ENCODE measurements at places on chromosomes 12 and 14. TPM values are rescaled to one million over a fixed set of nuclear protein-coding genes. Genes with fewer than 3 reads are reported as not detected.

DNA sequence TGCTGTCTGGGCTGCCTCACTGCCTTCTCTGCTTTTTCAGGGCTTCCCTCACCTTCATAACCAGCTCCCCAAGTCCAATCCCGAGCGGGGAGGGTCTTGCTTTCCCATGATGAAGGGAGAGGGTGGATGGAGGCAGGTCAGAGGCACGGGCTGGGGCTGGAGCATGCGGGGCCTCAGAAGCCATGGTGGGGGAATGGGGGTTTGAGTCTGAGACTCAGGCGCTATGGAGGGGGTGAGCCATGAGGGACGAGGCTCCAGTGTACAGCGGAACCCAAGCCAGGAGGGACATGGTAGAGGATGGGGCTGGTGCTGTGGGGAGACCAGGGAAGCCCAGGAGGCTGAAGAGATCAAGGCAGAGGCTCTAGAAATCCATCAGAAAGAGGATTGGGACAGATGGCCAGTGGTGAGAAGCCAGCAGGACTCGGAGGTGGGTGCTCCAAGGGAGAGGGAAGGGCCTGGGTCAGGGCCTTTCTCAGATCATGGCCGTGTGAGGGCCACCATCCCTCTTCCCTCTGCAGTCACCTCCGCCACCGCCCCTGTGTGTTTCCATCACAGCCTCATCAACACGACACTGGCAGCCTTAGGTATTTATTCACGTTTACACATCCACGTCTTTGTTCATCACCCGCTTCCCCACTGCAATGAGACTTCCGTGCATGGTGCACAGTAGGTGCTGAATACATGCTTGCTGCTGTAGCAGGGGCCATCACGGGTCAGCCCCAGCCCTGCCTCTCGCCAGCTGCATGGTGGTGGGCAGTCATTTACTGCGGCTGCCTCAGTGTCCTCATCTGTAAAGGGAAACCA, 144.7 kb downstream of the ADGRD1 start:
- H3K27me3 ChIP-seq: peaks cover 1% of the 10 kb centered on the region
- H3K4me3 ChIP-seq: no peak overlapping the region
- no peak overlapping the region for H3K27ac ChIP-seq
- no peak for DNase-seq
- no peaks in the 10 kb centered on the region for H3K4me1 ChIP-seq

DNA sequence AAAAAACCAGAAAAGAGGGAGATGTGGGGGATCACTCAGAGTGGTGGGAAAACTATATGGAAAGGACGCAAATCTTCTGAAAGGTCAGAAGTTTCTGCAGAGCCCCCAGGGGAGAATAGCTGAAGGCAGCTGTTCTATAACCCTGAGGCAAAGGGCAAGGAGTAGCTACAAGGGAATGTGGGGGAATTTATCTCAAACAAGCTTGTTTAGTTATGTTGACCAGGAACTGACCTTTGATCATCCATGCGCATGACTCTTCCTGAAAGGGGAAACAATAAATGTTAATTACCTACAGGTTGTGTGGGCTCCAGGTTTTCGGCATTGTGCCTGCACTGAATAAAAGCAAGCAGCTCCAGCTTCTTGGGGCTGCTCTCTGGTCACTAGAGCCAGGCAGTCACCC, 968.5 kb downstream of the AACS start:
- H3K27ac ChIP-seq: no peak overlapping the region
- peaks cover 10% of the 10 kb centered on the region for H3K27me3 ChIP-seq
- peaks cover 6% of the 10 kb centered on the region for H3K36me3 ChIP-seq
- no peaks in the 10 kb centered on the region for H3K4me1 ChIP-seq
- no peak overlapping the region for H3K4me3 ChIP-seq

GRCh38 chr12:45601888-45602287, 127.6 kb upstream of the ARID2 start:
- DNase-seq: no peak
- no peaks in the 10 kb centered on the region for H3K27me3 ChIP-seq
- H3K36me3 ChIP-seq: no peaks in the 10 kb centered on the region
- no peaks in the 10 kb centered on the region for H3K4me1 ChIP-seq

DNA sequence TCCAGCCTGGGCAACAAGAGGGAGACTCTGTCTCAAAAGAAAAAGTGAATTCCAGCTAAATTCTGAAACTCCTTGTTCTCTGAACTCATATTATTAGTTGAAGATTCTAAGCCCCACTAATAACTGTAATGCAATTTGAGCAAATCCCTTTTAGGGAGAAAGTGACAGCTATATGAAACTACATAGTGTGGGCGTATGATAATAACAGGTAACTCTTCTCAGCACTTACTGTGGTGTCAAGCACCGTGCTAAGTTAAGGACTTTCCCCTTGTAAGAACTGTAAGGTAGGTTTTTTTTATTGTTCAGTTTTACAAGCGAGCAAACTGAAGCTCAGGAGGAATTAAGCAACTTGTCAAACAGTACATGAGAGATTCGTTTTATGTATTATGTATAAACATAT, 5.4 kb downstream of the ANKRD13A start:
- H3K27me3 ChIP-seq: peaks cover 5% of the 10 kb centered on the region
- H3K36me3 ChIP-seq: peaks cover 12% of the 10 kb centered on the region
- no peak overlapping the region for H3K27ac ChIP-seq
- H3K4me1 ChIP-seq: peaks cover 6% of the 10 kb centered on the region
- no peak overlapping the region for H3K4me3 ChIP-seq

GRCh38 chr12:57069523-57069922, 9.1 kb downstream of the NEMP1 start:
- no peak overlapping the region for H3K4me3 ChIP-seq
- no peaks in the 10 kb centered on the region for H3K27me3 ChIP-seq
- H3K27ac ChIP-seq: no peak overlapping the region
- peak; percentile 52 for DNase-seq
- H3K4me1 ChIP-seq: peaks cover 3% of the 10 kb centered on the region
- H3K36me3 ChIP-seq: peaks cover 9% of the 10 kb centered on the region

DNA sequence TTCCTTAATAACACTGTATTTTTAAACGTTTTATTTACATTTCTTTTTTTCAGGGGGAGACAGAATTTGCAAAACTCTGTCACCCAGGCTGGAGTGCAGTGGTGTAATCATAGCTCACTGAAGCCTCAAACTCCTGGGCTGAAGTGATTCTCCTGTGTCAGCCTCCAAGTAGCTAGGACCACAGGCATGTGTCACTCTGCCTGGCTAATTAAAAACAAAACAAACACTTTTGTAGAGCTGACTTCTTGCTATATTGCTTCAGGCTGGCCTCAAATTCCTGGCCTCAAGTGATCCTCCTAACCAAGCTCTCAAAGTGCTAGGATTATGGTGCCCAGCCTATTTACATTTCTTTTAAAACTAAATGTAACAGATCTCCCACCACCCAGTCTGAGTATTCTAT, 12.7 kb downstream of the CPSF6 start:
- H3K4me3 ChIP-seq: no peak overlapping the region
- H3K4me1 ChIP-seq: peaks cover 6% of the 10 kb centered on the region
- no peak overlapping the region for H3K27ac ChIP-seq
- H3K36me3 ChIP-seq: peaks cover 5% of the 10 kb centered on the region
- DNase-seq: no peak
- H3K27me3 ChIP-seq: no peaks in the 10 kb centered on the region

DNA sequence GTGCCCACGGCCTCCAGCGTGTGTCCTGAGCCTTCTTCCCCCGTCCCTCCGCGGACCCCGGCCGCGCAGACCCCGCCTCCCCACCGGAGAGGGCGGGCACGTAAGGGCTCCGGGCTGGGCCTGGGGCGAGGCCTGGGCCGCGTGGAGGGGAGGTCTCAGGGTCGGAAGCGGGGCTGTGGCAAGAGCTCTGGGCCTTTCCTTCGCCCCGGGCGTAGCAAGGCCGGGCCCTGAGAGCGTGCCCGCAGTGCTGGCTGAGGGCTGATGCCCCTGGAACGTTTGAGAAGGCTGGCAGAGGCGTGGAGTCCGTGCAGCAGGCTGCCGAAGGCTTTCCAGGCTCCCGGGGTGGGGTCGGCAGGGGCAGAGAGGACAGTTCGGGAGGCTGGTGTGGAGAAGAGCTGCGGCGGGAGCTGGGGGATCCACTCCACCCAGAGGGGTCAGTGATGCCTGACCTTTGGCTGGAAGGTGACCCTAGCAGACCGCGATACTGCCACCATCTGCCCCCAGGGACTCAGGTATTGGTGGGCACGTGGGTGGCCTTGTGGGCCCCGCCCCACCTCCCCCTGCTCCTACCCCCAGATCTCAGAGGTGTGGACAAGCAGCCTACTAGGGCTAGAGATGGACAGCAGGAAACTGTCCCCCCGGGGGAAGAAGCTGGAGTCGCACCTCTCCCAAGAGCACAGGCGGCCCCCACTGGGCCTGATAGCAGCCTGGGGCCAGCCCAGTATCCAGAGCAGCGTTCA, 558 bp downstream of the TEX22 start:
- peaks cover 2% of the 10 kb centered on the region for H3K4me1 ChIP-seq
- H3K27me3 ChIP-seq: peaks cover 12% of the 10 kb centered on the region
- peaks cover 19% of the 10 kb centered on the region for H3K36me3 ChIP-seq
- DNase-seq: peak; percentile 65

DNA sequence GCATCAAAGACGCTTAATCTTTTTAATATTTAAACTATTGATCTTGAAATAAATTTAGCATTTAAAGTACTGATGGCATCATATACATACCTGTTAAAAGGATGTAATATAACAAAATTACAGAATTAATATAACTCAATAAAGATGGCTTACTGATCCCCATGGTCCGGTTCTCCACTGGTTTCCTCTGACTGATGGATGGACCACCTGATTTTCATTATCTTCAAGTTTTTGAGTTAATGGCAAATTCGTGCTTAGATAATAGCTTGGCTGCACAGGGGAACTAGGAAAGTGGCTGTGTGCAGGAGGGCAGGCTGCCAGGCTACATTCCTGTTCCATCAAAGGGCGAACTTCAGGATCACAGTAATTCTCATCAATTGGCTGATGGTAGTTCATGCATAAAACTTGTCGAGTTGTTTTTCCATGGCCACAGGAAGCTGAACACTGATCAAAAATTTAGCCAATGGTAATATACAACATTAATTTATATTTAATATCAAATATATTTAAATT, 123.9 kb downstream of the ADAMTS20 start:
- H3K4me3 ChIP-seq: no peak overlapping the region
- DNase-seq: no peak
- no peak overlapping the region for H3K27ac ChIP-seq
- H3K4me1 ChIP-seq: no peaks in the 10 kb centered on the region

DNA sequence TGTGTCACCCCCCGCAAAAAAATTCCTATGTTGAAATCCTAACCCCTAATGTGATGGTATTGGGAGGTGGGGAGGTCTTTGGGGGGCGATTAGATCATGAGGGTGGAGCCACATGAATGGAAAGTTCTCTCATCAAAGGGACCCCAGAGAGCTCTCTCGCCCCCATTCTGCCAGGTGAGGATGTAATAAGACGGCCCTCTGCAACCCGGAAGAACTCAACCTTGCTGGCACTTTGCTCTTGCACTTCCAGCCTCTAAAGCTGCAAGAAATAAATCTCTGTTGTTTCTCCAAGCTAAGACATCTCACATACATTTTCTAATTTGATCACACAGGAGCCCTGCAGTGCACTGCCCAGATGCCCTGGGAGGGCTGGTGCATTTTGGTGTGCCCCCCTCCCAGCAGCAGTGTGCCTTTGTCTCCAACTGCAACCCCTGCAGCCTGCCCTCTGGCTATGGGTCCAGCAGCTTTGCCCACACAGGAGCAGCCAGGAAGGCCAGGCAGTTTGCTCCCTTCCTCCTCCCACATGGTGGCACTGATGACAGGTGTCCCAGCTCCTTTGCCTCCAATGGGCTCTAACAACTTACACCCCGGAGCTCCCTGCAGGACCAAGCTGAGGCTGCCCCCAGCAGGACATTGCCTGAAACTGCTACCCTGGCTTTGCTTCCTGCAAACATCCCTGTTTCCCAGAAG, 59.3 kb downstream of the C14orf132 start:
- H3K27me3 ChIP-seq: peaks cover 4% of the 10 kb centered on the region

DNA sequence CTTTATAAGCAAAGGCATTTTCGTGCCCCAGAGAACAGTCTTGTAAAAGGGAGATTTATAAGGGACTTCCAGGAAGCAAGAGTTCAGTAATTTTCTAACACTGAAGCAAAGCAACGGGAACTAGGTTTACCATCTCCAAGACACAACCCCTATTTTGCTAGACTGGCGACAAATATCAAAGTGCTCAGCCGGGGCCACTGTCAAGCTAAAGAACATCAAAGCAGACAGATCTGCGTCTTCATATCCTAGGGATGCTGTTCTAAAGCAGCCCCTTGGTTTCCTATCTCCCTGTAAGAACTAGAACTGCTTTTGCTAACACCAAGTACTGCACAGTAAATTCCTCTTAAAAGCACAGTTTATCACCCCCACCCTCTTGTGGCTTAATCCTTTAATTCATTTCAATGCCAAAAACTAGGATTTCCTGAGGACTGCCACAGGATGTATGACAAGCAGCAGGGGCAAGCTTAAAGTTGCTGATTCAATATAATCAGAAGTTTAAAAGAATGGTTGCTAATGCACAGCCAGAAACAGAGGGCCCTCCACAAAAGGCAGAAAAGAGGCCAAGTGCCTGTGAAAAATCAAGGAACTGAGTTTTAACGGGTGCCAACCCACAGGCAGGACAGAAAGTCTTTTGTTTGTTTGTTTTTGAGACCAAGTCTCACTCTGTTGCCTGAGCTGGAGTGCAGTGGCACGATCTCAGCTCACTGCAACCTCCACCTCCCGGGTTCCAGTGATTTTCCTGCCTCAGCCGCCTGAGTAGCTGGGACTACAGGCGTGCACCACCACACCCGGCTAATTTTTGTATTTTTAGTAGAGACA, 44.0 kb upstream of the ISM2 start:
- DNase-seq: no peak
- H3K27ac ChIP-seq: peak overlapping the region; percentile 89
- peaks cover 12% of the 10 kb centered on the region for H3K36me3 ChIP-seq
- peaks cover 36% of the 10 kb centered on the region for H3K4me1 ChIP-seq

GRCh38 chr14:82951171-82951570, 1417.5 kb upstream of the SEL1L start:
- no peak overlapping the region for H3K27ac ChIP-seq

The RFLNA gene
- total RNA-seq: 13.3 TPM

The KRT77 gene
- not detected for total RNA-seq

The FITM1 gene
- 0.59 TPM for total RNA-seq

The WNT1 gene
- not detected for total RNA-seq

The TBPL2 gene
- not detected for total RNA-seq

The POTEM gene
- total RNA-seq: not detected

The OTUB2 gene
- 2.3 TPM for total RNA-seq
